ENCODE measurements at places on chromosomes 13 and 19. TPM values are rescaled to one million over a fixed set of nuclear protein-coding genes. Genes with fewer than 3 reads are reported as not detected.

LHFPL6 gene
- polyA plus RNA-seq, result 52.5 TPM

LRRC25 gene
- polyA plus RNA-seq, result 0.78 TPM

ZNF442 gene
- polyA plus RNA-seq, result 5.3 TPM

DENND1C gene
- polyA plus RNA-seq, result 40.6 TPM

ZNF534 gene
- polyA plus RNA-seq, result 0.53 TPM

SULT2B1 gene
- 0.10 TPM for polyA plus RNA-seq

CBARP gene
- polyA plus RNA-seq, result 3.5 TPM

EIF3K gene
- 283 TPM for polyA plus RNA-seq

GNA15 gene
- polyA plus RNA-seq, result 0.96 TPM

TUBB4A gene
- polyA plus RNA-seq, result 35.9 TPM

CRX gene
- not detected for polyA plus RNA-seq

CRTC1 gene
- polyA plus RNA-seq, result 29.6 TPM
